Smooth muscle cell of the coronary artery (primary cell): ENCODE measurements at places on chromosomes 11 and 22. TPM values are rescaled to one million over a fixed set of nuclear protein-coding genes. Genes with fewer than 3 reads are reported as not detected.

Gene PKDREJ
- total RNA-seq = under 0.01 TPM in 1 of 2 replicates, not detected in the other

Gene OR5A2
- not detected in 2 replicates for total RNA-seq

Gene MMP7
- not detected in 2 replicates for total RNA-seq

Gene TSPAN32
- 0.12 TPM in 1 of 2 replicates, not detected in the other for total RNA-seq

Gene RAB38
- total RNA-seq = 1.1 and 1.4 TPM in 2 replicates

Gene SHISA8
- not detected in 2 replicates for total RNA-seq

Gene SLC22A6
- not detected in 2 replicates for total RNA-seq

Gene SMC1B
- total RNA-seq = under 0.01 TPM in 1 of 2 replicates, not detected in the other

Gene BTG4
- not detected in 2 replicates for total RNA-seq

Gene CASTOR1
- 7.1 and 12.8 TPM in 2 replicates for total RNA-seq

Gene GLYAT
- not detected in 2 replicates for total RNA-seq
